ENCODE measurements at places on chromosomes 5 and 9.

- no peak for DNase-seq
These were observed 99.5 kb upstream of the FBXL17 start for GRCh38 chr5:108481355-108481931.

DNA sequence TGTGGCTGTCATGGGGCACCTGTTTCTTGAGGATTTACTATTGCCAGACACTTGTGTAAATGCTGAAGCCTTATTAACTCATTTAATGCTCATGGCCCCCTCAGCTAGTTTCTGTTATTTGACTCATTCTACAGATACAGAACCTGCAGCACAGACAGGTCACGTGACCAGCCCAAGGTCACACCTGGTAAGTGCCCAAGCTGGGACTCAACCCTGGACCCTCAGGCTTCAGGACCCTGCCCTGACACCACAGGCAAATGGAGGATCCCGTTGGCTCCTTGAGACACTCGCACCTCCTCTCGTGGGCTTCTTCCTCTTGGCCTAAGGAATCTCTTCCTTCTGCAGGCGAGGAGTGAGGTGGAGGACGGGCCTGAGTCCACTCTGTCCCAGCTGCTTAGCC, 10.6 kb upstream of the NEURL1B start:
- no peak for DNase-seq

DNA sequence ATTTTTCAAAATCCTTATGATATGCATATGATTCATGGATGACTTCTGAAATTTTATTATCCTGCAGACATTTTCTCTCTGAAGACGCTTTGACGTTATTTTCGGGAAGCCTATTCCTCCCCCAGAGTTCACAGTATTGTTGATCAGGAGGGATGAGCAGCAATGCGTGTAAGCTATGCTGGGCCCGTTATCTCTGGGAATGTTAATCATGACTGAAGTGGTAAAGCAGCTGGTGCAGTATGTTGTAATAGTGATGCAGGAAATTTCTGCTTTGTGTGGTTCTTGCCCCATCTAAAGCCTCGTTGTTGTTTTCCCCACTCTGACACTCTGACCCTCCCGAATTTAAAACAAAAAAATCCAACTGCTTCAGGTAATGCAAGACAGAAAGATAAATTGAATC, 1797.8 kb upstream of the WWC1 start:
- no peak for DNase-seq

- no peak for DNase-seq
These were observed 2032.6 kb downstream of the MAT2B start for GRCh38 chr5:165538065-165538464.

DNA sequence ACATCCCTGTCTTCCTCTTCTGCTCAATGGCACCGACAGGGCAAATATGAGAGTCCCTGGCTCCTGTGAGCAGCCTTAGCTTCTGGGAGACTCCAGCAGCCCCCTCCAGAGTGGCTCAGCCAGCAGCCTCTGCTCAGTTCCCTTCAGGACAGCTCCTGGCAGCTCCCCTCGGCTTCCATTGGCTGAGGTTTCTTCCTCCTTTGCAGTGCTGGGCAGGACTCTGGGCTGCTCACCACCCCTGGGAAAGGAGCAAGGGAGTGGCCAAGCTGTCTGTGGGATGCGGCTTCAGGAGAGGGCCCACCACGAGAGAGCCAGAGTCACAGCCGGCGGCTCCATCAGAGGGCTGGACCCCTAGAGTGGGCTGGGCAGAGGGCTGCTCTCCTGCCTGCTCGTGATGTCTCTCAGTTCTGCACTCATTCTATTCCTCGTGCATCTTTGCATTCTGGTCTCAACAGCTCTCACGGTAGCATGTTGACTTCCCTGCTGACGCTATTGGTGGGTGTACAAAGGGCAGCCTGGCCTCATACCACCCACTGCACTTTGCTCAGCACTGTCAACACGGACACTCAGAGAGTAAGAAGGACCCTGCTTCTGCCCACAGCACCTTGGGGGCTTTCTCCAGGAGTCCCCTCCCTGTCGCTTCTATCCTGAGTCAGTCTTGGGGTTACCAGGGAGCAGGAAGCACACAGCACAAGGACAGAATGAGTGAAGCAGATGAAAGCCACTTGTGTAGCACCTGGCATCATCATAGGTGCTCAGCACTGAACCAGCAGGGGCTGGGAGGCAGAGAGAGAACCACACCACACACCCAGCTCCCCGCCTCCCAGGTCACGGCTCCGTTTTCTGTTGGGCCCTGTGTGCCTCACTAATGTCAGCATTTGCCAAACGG, 80.9 kb upstream of the ALDH1B1 start:
- no peak for DNase-seq

GRCh38 chr5:176654856-176655255, 7.6 kb downstream of the TSPAN17 start:
- DNase-seq, result no peak

DNA sequence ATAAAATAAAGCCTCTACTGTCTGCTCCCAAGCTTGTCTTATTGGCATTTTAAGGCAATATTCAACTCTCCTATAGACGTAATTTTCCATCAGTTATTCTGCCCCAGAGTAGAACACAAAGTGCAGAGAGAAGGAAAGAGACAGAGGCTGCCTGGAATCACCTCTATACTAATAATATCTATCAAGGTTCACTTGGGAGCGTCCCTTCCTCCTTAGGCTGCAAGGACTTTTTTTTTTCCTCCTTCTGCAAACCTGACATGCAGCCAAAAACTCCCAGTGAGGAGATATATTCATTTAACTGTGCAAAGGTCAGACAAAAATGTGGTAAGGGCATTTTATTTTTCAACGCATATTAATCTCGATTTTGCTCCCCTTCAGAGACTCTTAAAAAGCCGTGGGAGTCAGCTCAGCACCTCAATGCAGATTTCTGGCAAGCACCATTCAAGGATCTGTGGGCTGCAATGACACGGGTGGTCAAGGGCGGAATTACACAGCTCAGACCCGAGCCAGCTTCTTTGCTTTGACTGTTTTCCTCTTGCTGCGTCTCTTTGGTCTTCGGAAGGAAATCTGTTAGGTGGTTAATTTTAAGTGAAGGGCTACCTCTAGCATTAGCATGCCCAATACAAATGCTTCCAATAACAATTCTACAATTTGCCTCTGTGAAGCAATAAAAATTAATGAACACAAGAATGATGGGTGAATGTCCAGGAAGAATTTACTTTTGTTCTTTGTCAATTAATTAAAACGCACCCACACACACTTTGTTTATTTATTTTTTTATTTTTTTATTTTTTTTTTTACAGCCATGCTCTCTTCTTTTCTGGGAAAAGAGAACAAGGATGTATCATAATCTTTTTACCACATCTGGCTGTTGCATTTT, 587.7 kb upstream of the GRAMD2B start:
- DNase-seq, result no peak

- DNase-seq, result no peak
These were observed 130.0 kb upstream of the DMRTA1 start for GRCh38 chr9:22316645-22317044.

GRCh38 chr5:36238502-36239295, 3.0 kb downstream of the NADK2 start:
- DNase-seq, result no peak

GRCh38 chr5:32076699-32077695, 97.1 kb downstream of the GOLPH3 start:
- no peak for DNase-seq

GRCh38 chr5:53479590-53480415, 626 bp upstream of the FST start:
- no peak for DNase-seq

- no peak for DNase-seq
These were observed 15.6 kb downstream of the GFRA3 start for GRCh38 chr5:138258704-138259292.

GRCh38 chr9:19618816-19619215, 170.0 kb downstream of the SLC24A2 start:
- no peak for DNase-seq

DNA sequence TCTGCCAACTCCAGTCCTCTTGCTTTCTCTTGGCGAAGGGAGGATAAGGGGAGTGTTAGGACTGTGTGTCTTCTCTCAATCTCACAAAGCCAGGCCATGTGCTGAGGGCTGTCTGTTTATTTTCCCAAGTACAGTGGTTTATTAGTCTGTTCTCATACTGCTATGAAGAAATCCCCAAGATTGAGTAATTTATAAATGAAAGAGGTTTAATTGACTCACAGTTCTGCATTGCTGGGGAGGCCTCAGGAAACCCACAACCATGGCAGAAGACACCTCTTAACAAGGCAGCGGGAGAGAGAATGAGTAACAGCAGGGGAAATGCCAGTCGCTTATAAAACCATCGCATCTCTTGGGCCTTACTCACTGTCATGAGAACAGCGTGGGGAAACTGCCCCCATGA, 36.2 kb upstream of the CKS2 start:
- DNase-seq, result no peak

GRCh38 chr5:24854850-24855249, 210.1 kb upstream of the CDH10 start:
- no peak for DNase-seq

DNA sequence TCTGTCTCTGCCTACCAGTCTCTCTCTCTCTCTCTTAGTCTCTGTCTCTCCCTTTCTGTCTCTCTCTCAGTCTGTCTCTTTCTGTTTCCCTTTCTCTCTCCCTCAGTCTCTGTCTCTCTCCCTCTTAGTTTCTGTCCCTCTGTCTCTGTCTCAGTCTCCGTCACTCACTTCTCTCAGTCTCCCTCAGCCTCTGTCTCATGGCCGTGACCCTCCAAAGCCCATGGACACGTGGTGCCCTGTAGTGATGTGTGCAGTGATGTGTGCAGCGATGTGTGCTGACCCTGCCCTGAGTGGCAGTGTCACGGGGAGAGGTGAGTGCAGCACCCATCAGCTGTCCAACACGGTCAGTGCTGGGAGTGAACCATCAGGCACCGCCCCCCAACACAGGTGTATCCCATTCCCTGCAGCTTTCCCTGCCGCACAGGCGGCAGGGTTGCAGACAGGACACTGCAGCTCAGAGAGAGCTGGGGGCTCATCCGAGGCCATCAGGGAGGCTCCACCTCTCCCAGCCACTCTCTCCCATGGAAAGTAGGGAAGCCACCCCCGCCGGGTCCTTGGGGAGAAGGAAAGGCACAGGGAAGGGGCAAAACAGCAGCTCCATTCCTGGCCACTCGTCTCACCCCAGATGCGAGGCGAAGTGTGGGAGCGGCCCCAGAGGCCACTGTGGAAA, 794 bp upstream of the LRRC14B start:
- DNase-seq, result no peak

DNA sequence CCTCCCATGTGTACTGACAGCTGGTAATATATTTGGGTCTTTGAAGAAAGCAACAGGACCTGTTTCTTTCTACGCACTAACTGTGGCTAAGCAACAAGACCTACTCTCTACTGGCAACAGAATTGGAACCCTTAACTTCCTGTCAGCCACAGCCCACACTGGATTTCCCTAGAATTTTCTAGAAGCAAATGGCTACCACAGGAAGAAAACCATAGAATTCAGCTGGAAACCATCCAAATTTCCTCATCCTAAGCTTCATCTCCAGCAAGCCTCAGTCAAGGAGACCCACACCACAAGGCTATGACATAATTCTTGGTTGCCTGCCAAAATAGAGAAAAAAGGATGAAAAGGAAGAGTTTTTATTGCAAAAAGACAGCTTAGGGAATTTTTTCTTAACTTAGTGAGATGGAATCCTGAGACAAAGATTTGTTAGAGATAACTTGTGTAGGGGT, 171.8 kb upstream of the TNC start:
- DNase-seq, result no peak

DNA sequence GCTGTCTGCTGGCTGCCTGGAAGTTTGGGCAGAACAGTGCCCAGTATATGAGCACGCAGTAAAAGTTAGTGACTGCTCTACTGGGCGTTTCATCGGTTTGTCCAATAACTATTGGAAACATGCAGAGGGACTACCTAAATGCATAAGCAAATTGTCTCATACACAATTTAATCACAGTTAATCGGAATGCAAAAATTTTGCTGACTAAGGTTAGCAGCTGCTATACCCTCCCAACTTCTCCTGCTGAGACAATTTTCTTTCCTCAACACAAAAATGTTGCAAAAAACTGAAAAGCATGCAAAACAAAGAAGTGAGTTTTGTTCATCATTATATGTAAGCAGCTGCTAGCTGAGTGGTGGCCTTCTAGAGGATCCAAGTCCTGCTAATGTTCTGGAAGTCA, 327.5 kb downstream of the SEMA5A start:
- DNase-seq, result no peak
